ENCODE measurements at places on chromosomes 11 and 22.

DNA sequence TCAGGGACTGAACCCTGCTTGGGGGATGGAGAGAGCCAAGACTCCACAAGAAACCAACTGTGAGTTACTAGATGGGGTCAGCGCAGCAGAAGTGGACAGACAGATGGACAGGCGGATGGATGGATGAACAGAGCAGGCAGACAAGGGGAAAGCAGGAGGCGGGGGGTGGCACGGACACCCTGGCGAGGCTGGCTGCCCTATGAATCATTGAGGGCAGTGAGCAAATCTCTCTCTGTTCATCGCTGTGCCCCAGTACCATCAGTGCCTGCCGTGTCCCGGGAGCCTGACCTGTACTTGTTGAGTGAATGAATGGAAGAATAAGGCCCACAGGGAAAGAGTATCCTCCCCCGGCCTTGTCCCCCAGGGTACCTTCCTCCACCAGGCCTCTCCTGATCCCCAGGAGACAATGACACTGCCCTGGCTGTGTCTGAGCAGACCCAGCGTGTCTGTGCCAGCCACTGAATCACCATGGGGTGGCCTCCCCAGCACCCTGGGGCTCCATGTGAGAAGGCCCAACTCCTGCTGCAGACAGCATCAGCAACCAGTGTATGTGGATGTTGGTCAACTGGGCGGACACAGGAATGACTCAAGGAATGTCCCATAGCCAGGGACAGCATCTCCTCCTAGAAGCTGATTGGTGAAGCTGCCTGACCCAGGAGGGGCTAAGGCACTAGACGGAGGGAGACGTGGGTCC lies 5.1 kb upstream of the KLHL35 start:
- DNase-seq = no peak

- no peak for DNase-seq
Measured at GRCh38 chr22:36606114-36606513, 77.1 kb upstream of the EIF3D start.

DNA sequence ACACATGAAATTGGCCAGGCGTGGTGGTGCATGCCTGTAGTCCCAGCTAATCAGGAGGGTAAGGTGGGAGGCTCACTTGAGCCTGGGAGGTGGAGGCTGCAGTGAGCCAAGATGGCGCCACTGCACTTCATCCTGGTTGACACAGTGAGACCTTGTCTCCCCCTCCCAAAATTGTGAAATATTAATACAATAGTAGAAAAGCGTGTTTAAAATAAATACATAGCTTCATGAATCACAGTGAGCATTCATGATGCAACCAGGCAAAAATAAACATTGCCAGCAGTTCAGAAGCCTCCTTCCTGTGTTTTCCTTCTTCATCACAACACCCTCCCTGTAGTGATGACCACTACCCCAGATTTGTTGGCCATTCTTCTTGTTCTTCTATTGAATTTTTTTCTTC lies 4.3 kb upstream of the TEAD1 start:
- no peak for DNase-seq

DNA sequence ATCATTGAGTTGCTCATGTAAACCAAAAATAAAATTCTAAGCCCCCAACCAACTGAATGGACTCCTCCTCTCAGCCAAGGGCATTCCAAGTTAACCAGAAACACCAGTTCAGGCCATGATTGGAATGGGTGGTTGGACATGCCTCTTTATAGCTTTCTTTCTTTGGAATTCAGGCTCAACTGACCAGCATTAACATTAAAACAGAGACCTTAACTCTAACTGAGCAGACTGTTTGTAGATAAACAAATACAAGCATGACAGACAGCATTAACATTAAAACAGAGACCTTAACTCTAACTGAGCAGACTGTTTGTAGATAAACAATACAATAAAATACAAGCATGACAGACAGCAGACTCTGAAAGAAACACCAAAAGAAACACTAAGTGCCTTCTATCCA lies 278.2 kb downstream of the DLG2 start:
- no peak for DNase-seq

DNA sequence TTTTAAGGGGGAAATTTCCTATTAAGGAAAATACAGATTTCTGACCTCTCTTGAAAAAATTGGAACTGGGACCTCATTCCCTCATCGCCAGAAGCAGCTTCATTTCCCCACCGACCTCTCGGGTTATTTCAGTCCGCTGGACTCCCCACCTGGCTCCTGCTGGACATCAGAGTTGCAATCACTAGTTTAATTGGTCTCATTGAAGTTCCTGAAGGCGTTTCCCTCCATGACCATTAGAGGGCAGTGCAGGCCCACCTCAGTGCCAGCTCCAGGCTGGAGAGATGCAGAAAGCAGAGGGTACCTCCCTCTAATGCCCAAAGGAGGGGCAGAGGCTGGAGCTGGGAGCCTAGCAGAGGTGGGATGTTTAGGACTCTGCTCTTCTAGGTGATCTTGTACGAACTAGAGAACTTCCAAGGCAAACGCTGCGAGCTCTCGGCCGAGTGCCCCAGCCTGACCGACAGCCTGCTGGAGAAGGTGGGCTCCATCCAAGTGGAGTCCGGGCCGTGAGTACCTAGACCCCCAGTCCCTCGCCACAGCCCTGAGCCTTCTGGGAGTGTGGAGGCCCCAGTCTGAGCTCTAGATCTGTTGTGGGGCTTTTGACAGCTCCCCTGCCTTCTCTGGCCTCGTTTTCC lies 2.7 kb downstream of the CRYBB3 start:
- no peak for DNase-seq

GRCh38 chr22:17792299-17792698 lies 18.0 kb upstream of the BID start:
- no peak for DNase-seq

- no peak for DNase-seq
Measured at GRCh38 chr11:87425943-87426342, 388.2 kb downstream of the TMEM135 start.

GRCh38 chr22:30873661-30874060 lies 94.9 kb downstream of the MORC2 start:
- no peak for DNase-seq

GRCh38 chr11:313787-314553 lies at the start of gene IFITM1:
IFITM1 (plus strand) TSS chr11:314040; CDS start chr11:314171, 131 bp downstream.
- peak; percentile 42 for DNase-seq

DNA sequence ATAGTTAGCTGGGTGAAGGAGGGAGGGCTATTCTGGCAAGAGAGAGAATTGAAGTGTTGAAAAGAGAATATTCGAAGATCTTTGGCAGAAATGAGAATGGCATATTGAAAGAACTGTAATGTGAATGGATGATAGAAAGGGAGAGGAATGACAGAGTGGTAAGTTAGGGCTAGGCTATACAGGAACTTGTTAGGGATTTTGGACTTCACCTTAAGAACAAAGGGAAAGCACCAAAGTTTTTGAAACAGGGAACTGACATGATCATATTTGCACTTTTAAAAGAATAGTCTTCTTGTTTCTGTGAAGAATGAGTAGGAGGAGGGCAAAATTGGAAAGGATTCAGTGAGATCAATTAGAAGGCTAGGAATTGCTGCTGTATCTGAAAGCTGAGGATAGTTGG lies 119.3 kb downstream of the METTL15 start:
- no peak for DNase-seq

DNA sequence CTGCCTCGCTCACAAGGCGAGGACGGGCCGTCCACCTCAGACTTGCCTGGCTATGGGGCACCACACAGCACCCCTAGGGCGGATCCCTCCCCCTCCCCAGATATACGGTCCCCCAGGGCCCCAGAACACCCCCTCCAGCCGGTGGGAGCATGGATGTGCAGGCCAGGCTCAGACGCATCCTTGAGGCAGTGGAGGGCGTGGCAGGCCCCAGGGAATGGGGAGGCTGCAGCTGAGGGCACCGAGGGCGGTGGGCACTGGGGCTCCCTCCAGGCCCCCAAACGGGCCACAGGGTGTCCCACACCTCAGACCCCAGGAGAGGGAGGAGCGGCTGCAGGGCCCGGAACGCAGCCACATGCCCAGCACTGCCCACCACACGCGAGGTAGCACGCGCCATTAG lies 12.1 kb downstream of the TTLL8 start:
- DNase-seq = no peak

GRCh38 chr11:65786008-65786785 lies 666 bp upstream of the OVOL1 start:
- DNase-seq = no peak

GRCh38 chr22:36787204-36787988 lies 11.5 kb upstream of the IFT27 start:
- no peak for DNase-seq

DNA sequence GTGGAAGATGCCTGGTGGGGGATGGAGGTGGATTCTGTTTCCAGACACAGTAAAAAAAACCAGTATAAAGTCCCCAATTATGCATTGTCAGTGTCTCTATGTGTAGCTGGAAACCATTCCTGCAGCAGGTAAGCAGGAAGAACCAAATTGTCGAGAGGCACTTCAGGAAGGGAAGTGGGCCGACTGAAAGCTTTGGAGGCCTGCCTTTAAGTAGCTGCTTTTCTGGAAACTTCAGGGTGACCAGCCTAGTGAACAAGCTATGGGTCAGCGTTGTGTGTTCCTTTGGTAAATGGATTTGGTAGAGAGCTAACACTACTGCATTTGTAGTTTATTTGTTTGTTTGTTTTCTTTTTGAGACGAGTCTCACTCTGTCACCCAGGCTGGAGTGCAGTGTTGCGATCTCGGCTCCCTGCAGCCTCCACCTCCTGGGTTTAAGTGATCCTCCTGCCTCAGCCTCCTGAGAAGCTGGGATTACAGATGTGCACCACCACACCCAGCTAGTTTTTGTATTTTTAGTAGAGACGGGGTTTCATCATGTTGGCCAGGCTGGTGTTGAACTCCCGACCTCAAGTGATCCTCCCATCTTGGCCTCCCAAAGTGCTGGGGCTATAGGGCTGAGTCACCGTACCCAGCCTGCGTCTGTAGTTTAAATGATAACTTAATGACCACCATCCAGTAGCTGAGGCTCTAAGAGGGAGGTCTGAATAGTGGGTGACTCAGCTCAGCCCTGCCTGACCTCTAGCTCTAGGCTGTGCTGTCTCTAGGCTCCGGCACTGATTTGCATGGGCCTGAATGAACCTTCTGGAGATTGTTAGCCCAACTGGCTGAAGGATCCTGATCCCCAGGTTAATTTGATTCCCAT lies 12.8 kb downstream of the PTPRJ start:
- DNase-seq = no peak

DNA sequence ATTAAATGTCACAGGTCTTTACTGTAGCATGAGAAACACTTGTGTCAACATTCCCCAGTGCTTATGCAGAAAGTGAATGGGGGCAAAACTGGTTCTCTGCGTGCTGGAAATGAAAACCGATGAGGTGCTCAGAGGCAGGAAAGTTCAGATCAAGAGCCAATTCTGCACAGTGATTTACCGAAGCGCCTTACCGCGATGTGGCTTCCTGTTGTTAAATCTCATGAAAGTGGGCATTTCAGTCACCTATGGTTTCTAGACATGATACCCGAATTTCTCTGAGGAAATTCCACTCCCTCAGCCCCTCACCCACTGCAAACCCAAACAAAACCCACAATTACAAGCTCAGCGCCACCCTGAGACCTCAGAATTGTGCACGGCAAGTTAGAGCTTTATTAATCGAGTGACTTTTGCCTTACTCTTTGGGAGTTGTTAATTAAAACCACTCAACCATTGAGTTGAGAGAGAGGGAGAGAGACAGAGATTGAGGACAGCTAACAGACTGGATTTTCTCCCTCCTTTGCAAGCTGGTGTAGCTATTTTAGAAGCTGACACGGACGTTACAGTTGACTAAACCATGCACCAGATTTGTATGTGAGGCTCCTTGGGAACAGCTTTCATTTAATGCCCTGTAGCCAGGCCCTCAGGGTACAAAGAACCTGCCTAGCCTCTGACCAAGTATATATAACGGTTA lies 196.4 kb downstream of the DBX1 start:
- no peak for DNase-seq

DNA sequence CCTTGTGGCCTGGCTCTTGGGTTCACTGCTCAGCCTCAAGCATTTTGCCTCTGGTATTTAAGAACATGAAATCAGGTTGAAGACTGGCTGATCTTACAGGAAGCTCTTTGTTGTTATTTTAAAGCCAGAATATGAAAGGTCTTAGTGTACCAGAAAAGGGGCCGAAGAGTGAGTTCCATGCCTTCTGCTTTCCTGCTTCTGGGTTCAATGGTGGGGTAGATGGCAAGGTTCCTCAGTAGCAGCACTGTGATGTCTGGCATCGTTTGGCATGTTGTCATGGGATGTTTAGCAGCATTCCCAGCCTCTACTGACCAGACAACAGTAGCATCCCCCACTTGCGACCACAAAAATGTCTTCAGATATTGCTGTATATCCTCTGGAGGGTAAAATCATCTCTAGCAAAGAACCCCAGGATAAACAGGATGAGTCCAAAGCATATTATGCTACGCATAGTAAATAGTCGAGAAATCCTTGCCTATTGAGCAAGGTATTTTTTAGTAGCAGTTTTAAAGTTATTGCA lies 2.4 kb downstream of the VPS26B start:
- no peak for DNase-seq

DNA sequence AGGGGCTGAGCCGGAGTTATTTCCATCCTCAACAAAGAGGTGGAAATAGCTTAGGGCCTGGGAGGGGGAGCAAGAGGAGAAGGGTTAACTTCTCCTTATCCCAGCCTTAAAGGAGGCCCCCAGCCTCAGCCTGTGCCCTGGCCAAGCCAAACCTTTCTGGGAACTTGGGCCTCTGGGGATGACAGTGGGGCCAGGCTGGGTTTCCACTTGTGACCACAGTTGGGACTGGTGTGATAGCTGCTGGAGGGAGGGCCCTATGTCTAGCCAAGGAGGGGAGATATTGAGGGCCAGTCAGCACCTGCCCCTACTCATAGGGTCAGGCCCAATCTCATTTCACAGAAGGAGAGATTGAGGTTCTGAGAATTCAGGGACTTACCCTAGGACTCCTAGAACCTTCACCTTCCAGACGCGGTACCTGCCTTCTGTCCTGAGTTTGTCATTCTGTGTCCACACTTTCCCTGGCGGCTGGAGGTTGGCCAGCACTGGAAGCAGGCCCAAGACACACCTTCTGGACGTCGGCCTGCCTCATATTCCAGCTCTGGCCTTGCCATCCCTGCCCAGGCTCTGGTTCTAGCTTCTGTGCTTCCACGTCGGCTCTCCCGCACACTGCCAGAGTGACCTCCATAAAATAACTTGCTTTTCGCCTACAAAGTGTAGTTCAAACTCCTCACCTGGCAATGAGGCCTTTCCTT lies 3.1 kb downstream of the RELT start:
- no peak for DNase-seq

GRCh38 chr11:8026982-8027381 lies 39.8 kb downstream of the EIF3F start:
- DNase-seq = no peak

GRCh38 chr11:9396310-9396709 lies 11.9 kb downstream of the IPO7 start:
- DNase-seq = no peak

DNA sequence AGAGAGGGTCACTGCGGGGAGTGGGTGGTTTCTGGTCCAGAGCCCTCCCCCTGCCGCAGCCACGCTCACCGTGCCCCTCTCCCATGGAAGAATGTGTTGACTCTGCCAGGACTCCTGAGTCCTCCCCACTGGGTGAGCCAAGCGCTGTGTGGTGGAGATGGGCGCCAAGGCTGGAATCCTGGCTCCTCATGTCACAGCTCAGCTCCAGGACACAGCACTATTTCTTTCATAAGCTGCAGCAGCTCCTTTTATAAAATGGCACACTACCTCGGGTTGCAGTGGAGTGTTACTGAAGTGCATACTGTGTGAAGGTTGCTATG lies 83.9 kb downstream of the FEZ1 start:
- no peak for DNase-seq

Measured in stimulated activated naive CD4-positive, alpha-beta T cell treated with Interleukin-2 at 50 U/mL for 16 hours (primary cell).